ENCODE measurements at places on chromosomes 16 and 17. TPM values are rescaled to one million over a fixed set of nuclear protein-coding genes. Genes with fewer than 3 reads are reported as not detected.

The CD68 gene
- total RNA-seq: 16.2 TPM

The TSNAXIP1 gene
- total RNA-seq: 1.2 TPM

The CA4 gene
- not detected for total RNA-seq

The UTS2R gene
- total RNA-seq: not detected

DNA sequence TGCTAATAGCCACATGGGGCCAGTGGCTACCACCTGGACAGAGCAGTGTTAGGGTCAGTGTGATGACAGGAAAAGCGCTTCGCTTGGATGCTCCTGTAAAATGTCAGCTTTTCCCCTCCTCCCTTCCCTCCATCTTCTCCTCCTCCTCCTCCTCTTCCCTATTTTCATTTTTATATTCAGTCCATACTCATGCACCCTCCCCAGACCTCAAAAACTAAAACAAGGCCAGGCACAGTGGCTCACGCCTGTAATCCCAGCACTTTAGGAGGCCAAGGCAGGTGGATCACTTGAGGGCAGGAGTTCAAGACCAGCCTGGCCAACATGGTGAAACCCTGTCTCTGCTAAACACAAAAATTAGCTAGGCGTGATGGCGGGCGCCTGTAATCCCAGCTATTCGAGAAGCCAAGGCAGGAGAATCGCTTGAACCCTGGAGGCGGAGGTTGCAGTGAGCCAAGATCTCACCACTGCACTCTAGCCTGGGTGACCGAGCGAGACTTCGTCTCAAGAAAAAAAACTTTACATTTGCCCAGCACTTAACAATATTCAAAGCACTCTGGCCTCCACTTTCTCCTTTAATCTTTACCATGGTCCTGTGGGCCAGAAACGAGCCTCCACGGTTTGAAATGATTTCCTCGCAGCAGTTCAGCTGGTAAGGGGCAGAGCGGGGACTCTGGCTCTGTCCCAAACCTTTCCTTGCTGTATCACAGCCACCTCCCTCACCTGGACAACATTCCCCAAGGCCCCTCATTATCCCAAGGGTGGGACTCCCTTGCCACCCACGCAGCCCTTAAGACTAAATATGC is 21.8 kb downstream of the ANKRD40 start:
- H3K4me3 ChIP-seq: no peak overlapping the region
- no peak overlapping the region for H3K27ac ChIP-seq
- H3K27me3 ChIP-seq: no peaks in the 10 kb centered on the region
- no peak for DNase-seq
- no peaks in the 10 kb centered on the region for H3K36me3 ChIP-seq

- no peak overlapping the region for H3K27ac ChIP-seq
- no peak overlapping the region for H3K4me3 ChIP-seq
- H3K4me1 ChIP-seq: no peaks in the 10 kb centered on the region
- DNase-seq: no peak
- H3K27me3 ChIP-seq: no peaks in the 10 kb centered on the region
- H3K36me3 ChIP-seq: no peaks in the 10 kb centered on the region
Observed at GRCh38 chr17:57788725-57789124, 43.6 kb upstream of the CCDC182 start.

GRCh38 chr17:52823155-52823554 is 664.6 kb upstream of the CA10 start:
- no peaks in the 10 kb centered on the region for H3K36me3 ChIP-seq
- H3K27ac ChIP-seq: no peak overlapping the region
- no peaks in the 10 kb centered on the region for H3K27me3 ChIP-seq
- no peaks in the 10 kb centered on the region for H3K4me1 ChIP-seq
- no peak overlapping the region for H3K4me3 ChIP-seq
- DNase-seq: no peak

DNA sequence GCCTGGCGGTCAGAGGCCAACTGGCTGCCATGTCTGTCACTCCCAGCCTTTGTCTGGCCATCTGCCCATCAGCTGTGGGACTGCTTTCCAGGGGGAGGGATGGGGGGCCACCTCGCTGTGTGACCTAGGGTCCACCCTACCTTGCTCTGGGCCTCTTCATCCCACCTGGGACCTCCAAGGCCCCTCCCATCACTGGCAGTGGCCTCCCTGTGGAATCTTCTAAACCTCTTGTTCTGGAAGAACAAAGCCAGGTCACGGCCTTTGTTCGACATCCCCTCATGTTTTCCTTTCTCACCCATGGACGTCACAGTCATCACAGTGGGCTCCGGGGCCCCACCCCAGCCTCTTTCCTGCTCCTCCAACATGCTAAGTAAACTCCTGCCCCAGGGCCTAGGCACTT is 24.0 kb downstream of the SPNS2 start:
- no peaks in the 10 kb centered on the region for H3K36me3 ChIP-seq
- no peak for DNase-seq
- peaks cover 6% of the 10 kb centered on the region for H3K27me3 ChIP-seq

- no peaks in the 10 kb centered on the region for H3K27me3 ChIP-seq
- DNase-seq: peak; percentile 37
- no peaks in the 10 kb centered on the region for H3K4me1 ChIP-seq
- H3K36me3 ChIP-seq: no peaks in the 10 kb centered on the region
Observed at GRCh38 chr16:74107795-74108610, 188.6 kb upstream of the PSMD7 start.

DNA sequence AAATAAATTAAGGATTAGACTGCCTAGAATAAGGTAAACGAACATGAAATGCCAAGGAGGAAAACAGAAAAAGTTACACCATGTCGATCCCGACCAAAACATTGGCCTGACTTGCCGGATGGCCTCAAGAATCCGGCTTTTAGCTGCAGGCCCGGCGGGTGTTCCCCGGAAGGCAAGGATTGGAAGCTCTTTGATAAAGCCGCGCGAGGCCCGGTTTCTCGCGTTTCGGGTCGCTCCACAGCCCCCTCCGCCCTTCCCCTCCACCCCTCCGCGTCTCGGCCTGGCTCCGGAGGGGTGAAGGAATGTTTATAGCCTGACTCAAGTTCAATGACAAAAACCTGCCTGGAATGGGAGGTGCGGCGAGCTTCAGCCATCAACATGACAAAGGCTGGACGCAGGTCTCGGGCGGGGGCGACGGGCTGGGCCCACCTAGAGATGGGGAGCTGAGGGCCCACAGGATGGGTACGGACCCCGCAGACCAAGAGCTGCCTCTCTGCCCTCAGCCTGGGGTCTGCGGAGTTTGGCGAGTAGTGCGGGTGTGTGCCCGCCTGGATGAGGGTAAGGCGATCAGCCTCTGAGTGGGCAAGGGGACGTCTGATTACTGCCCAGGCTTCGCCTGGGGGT is 2.6 kb downstream of the PRAC1 start:
- H3K27me3 ChIP-seq: peaks cover 82% of the 10 kb centered on the region
- peaks cover under 1% of the 10 kb centered on the region for H3K4me1 ChIP-seq
- no peak for DNase-seq
- H3K4me3 ChIP-seq: no peak overlapping the region
- no peaks in the 10 kb centered on the region for H3K36me3 ChIP-seq
- no peak overlapping the region for H3K27ac ChIP-seq

DNA sequence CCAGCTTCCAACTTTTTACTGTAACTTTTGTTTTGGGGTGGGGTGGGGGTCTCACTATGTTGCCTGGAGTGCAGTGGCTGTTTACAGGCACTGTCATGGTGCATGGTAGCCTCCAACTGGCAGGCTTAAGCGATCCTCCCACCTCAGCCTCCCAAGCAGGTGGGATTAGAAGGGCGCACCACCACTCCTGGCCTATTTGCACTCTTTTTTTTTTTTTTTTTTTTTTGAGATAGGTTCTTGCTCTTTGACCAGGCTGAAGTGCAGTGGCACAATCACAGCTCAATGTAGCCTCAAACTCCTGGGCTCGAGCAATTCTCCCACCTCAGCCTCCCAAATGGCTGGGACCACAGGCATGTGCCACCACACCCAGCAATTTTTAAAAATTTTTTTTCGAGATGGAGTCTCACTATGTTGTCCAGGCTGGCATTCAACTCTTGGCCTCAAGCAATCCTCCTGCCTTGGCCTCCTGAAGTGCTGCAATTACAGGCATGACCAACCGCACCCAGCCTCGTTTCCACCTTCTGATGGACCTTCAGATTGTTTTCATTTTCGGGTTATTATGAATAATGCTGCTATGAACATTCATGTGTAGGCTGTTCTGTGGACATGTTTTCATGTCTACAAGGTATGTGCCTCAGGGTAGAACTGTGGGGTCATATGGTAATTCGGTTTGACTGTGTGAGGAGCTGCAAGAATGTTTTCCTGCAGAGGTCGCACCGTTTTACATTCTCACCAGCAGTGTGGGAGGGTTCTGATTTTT is 10.9 kb downstream of the TRAP1 start:
- no peaks in the 10 kb centered on the region for H3K36me3 ChIP-seq
- H3K4me3 ChIP-seq: no peak overlapping the region
- no peak for DNase-seq
- H3K27ac ChIP-seq: no peak overlapping the region

- no peak for DNase-seq
- no peaks in the 10 kb centered on the region for H3K36me3 ChIP-seq
- H3K4me1 ChIP-seq: no peaks in the 10 kb centered on the region
- H3K27ac ChIP-seq: no peak overlapping the region
- no peak overlapping the region for H3K4me3 ChIP-seq
Observed at GRCh38 chr17:14904386-14904785, 360.7 kb downstream of the PMP22 start.
